ENCODE measurements at places on chromosomes 16 and 17.
A peak's percentile ranks its signal among the peaks of the same experiment; 100 is the strongest.

- no peak for DNase-seq
Observed at GRCh38 chr16:49622084-49622390, 233.9 kb downstream of the ZNF423 start.

GRCh38 chr16:2857451-2858244, at the start of gene PRSS22:
Gene PRSS22 (minus strand): TSS chr16:2858170. CDS start chr16:2858104, 66 bp downstream.
- DNase-seq = no peak

GRCh38 chr17:3754458-3755334, 31.0 kb downstream of the HASPIN start:
- peak; percentile 91 for DNase-seq

GRCh38 chr17:17387498-17388362, 84.6 kb downstream of the NT5M start:
- peak; percentile 68 for DNase-seq

- no peak for DNase-seq
Observed at GRCh38 chr16:79918916-79919315, 318.4 kb upstream of the MAF start.

DNA sequence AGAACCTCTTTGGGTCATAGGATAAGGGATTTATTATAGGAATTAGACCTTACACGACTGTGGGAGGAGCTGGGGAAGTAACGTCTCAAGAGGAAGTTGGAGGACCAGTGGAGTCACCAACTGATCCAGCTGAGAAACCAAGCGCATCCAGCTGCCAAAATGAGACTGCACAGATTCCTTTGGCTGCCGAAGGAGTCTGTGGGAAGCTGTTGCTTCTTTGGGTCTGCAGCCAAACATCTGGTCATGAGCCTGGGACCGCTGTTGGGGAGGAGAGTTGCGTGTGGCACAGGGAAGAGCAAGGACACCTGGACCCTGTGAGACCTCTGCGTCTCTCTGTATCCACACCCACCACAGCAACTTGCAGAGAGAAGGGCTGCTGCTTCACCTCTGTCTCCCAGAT, 2.4 kb upstream of the NACA2 start:
- DNase-seq = no peak

GRCh38 chr16:5841974-5842373, 744.4 kb upstream of the EEF2KMT start:
- DNase-seq = no peak

DNA sequence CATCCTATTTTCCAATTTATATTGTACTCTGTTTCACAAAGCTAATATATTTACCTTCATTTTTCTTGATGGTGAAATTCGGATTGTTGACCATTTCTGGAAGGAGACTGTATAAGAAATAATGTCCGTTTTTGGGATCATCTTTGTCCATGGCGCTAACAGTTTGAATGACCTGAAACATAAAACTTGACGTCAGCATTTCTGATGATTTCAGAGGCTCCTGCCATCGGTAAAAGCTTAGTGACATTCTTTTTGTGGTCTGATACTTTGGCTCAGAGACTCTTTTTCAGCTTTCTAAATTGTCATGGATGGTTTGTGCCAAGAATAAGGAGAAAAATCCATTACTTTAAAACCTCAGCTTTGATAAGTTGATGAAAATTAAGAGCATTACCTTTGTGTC, 322.5 kb downstream of the CDH8 start:
- no peak for DNase-seq

GRCh38 chr16:81061307-81061640, 15.8 kb downstream of the C16orf46 start:
- no peak for DNase-seq

DNA sequence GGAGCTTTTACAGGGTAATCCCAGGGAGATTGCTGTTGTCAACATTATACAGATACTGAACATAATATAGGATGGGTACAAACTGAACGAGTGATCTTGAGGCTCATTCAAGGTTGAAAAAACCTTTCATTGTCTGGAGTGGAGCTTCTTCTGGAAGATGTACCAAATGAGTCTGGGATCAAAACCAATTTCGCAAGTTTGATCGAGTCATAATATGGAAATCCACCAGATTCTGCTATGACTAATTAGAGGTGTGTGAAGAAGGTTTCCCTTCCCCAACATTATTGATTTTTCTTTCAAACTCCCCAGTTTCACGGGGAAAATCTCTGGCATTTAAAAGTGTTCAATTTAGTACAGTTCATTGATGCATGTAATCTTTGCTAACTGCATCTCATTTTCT, 324.1 kb downstream of the ZFHX3 start:
- no peak for DNase-seq

- no peak for DNase-seq
Observed at GRCh38 chr16:85986931-85987749, 88.2 kb downstream of the IRF8 start.

DNA sequence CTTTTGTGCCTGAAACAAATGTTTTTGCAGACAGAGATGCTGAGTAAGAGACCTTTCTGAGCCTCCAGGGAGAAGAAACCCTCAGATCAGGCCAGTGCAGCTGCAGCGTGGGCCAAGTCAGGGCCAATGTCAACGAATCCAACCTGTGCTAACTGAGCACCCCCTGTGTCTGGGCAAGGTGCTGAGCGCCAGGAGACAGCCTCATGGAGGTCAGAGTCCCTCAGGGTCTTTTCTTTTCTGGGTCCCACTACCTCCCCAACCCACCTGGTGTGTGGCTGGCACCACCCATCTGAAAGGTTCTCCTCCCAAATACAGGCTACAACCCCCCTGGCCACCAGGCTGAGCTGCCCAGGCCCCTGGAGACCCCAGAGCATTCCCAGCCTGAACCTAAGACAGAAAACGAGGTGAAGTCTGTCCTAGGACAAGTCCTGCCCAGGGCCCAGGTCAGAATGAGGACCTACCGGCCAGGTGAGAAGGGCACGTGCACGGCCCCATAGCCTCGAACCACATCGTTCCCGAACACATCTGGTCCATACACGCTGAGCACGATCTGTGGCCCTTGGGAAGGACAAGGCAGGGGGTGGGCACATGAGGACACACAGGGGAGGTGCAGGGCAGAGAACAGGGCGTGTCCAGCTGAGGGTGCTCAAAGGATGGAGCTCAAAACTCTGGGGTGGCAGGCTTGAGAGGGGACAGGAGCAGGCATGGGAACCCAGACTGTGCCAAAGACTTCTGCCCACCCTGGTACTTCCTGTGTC, 15.0 kb downstream of the B9D1 start:
- no peak for DNase-seq

DNA sequence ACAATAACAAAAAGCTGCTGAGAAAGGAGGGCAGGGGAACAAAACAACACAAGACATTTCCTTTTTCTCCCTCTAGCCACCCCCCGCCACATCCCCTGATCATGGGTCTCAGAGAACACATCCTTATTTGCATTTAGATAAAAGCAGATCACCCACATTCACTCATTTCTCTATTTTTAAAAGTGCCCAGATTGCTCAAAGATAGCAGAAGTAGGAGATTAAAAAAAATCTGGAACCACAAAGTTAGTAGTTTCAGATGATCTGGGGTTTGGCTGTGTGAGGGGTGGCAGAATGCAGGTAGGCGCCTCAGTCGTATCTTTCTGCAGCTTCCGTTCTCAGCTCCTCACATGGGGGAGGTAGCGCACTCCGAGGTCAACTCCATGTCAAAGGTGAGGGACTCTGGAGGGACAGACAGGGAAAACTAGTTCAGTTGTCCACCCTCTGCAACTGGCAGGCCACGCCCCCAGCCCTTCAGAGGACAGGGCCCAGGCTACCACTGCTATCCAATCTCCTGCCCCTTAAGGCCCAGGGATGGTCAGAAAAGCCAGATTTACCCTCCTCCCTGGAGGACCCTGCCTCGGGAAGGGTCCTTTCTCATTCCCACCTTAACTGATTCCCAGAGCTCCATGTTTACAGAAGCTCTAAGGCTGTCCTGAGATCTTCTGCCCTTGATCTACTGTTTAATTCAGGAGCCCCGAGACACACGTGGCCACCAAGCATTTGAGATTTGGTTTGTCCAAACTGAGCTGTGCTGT, 27.3 kb downstream of the STAT5A start:
- no peak for DNase-seq

- DNase-seq = no peak
Observed at GRCh38 chr16:48352648-48353390, 32.4 kb downstream of the SIAH1 start.

- peak; percentile 34 for DNase-seq
Observed at GRCh38 chr17:74296548-74296936, 22.5 kb downstream of the DNAI2 start.

DNA sequence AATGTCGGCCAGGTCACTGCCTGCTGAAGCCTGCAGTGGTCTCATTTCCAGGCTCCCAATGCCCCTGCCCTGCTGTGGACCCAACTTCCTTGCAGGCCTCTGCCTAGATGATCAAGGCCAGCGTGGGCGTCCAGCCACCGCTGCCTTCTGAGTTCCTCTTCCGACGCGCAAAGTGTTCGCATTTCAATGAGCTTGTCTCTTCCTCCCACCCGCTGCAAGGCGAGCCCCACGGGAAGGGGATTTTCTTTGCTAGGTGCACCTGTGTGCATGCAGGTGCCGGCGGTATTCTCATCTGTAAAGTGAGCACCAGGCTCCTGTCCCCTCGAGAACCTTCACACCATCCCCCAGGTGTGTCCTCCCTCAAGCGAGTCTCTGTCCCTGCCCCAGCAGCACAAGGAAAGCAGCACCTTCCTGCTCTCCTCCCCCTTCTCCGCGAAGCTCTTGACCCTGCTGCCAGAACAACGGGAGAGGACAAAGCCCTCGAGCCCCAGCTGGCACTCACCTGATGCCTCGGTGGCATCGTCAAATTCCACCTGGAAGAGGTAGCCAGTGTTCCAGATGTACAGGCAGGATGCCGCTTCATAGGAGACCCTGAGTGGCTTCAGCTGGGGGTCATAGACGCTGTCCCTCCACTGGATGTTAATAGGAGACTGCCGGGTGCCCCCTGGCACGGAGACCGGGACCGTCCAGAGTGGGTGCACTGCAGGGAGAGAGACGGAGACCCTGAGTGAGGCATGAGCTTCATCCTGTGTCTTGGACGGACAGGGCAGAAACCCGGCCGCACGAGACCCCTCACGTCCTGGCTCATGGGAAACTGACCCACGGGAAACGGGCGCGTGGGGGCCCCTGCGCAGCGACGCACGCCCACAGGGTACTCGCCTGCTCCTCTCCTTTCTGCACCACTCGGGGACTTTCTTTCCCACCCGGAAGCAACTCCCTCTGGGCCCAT, 9.8 kb downstream of the CA5A start:
- peak; percentile 64 for DNase-seq

GRCh38 chr16:75257886-75258806, 6.7 kb upstream of the BCAR1 start:
- no peak for DNase-seq

DNA sequence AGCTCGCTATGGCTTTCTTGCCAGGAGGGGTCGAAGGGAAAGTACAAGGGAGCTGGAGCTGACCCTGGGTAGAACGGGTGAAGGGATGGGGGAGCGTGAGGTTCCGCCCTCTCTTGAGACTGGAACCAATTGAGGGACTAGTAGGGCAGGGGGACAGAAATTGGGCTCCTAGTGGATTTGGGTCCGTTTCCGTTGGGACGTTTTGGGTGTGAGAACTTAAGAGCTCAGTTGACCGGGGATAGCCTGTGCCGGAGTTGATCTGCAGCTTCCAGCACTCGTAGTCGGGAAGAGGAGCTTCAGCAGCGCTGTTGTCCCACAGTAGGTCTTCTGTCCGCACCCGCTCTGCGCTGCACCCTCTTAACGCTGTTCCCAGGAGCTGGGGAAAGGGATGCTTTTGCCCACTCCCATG, 481 bp downstream of the CNTROB start:
- DNase-seq = no peak

DNA sequence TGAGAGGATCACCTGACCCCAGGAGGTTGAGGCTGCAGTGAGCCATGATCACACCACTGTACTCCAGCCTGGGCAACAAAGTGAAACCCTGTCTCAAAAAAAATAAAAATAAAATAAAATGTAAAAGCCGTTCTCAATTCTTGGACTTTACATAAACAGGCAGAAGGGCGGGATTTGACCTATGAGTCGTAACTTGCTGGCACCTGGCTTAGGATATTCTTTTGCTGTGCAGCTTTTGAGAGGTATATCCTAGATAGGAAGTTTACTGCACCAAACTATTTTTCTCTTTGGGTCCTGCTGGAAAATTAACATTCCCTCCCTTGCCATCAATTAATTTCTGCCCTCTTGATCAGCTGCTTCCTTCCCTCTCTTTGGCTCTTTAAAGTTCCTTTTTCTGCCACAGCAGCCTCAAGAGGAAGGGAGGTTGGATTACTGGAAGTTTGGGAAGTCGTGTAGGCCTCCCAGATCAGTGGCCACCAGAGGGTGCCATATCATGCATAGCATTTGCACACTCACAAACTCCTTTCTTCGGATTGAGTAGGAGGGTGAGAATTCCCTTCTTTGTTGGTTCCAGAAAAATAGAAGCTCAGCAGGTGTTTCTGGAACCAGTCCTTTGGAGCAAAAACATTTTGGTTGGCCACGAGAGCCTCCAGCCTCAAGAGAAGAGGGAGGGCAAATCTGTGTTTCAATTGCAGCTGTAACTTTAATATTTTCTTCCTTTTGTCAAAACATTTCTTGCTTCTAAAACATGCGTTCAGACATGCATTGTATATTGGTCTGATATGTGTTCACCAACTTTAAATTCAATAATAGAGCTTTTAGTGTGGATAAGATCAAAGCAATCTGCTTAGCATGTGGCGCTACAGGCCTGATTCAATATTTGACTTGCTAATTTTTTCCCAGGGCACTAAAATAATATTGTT, 147.3 kb downstream of the CCDC182 start:
- DNase-seq = peak; percentile 75

- no peak for DNase-seq
Observed at GRCh38 chr17:81422776-81423697, 27.8 kb downstream of the BAHCC1 start.

- no peak for DNase-seq
Observed at GRCh38 chr16:85353839-85354685, 241.8 kb upstream of the CIBAR2 start.

GRCh38 chr16:57003439-57004386, 14.4 kb downstream of the NLRC5 start:
- DNase-seq = no peak

GRCh38 chr16:50756473-50756872, 14.6 kb downstream of the CYLD start:
- no peak for DNase-seq

DNA sequence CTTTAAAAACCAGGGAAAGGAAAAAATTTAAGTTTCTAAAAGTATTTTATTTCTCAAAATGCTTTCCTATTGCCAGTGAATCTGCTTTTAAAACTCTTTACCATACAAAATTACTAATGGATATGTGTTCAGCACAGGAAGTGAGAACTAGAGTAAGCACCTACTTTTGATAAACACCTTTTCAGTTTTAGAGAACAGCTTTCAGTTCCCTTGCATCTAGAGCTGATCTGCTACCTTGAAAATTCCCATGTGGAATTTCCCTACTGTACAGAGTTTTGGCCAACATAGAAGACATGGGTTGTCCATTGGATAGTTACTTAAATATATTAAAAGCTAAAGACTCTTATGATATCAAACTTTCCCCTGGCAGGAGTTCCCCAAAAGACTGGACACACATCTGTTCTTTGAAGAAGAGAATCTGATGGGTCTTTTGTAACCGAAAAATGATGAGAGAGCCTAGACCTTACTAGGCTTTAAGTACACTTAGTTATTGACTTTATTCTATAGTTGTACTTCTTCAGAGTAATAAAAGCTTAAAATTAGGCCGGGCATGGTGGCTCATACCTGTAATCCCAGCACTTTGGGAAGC, 112.1 kb upstream of the CNTNAP4 start:
- DNase-seq = no peak

Measured in NCI-H1417 (cell line).